ENCODE measurements at places on chromosomes 13 and 19. TPM values are rescaled to one million over a fixed set of nuclear protein-coding genes. Genes with fewer than 3 reads are reported as not detected.

DNA sequence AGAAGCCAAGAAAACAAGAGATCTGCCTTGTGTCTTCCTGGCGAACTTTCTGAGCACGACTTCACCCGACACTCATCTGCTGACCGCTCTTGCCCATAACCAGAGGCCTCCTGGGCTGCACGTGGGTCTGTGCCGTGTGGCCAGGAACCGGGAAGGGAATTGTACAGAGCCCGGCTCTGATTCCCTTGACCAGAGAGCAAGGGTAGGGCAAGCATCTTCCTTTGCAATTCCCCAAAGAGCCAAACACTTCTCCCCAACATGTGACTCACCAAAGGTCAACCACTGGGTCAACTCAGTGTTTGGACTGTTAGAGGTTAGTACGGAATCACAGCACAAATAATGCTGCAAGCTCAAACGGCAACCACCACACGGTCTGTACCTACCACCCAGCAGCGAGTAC lies 48.9 kb downstream of the KLF2 start:
- H3K4me1 ChIP-seq, result no peaks in the 10 kb centered on the region
- no peak overlapping the region for H3K4me3 ChIP-seq
- no peaks in the 10 kb centered on the region for H3K36me3 ChIP-seq
- no peaks in the 10 kb centered on the region for H3K27me3 ChIP-seq
- H3K27ac ChIP-seq, result no peak overlapping the region
- peak; percentile 52 for DNase-seq

GRCh38 chr19:55554302-55554701 lies 9.0 kb upstream of the SBK3 start:
- H3K4me3 ChIP-seq, result no peak overlapping the region
- no peak for DNase-seq
- no peaks in the 10 kb centered on the region for H3K36me3 ChIP-seq
- H3K27me3 ChIP-seq, result no peaks in the 10 kb centered on the region
- H3K27ac ChIP-seq, result no peak overlapping the region

Gene SYCN
- total RNA-seq, result not detected

Gene SLC7A9
- total RNA-seq, result 1.2 TPM

Gene LHB
- total RNA-seq, result not detected

Gene ZNF226
- total RNA-seq, result 15.8 TPM

Measured in aorta (tissue), 5 donors.